T-helper 17 cell (primary cell): ENCODE measurements at places on chromosomes 2 and 18.

DNA sequence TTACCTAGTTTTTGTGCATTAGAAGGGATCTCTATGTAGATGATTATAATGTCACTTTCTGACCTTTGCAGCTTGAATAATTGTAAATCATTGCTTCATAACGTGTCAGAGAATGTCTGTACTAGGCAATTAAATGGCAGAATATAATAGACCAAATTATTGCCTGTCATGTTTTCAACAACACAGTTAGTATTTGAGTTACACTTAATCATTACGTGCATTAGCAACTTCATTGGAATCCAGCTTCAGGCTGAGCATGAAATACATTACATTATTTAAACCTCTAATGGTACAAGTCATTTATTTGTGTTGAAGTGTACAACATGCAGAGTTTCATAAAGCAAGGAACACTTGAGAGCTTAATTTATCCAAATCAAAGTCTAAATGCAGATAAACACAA is 48.0 kb downstream of the ZNF407 start:
- no peak for DNase-seq

DNA sequence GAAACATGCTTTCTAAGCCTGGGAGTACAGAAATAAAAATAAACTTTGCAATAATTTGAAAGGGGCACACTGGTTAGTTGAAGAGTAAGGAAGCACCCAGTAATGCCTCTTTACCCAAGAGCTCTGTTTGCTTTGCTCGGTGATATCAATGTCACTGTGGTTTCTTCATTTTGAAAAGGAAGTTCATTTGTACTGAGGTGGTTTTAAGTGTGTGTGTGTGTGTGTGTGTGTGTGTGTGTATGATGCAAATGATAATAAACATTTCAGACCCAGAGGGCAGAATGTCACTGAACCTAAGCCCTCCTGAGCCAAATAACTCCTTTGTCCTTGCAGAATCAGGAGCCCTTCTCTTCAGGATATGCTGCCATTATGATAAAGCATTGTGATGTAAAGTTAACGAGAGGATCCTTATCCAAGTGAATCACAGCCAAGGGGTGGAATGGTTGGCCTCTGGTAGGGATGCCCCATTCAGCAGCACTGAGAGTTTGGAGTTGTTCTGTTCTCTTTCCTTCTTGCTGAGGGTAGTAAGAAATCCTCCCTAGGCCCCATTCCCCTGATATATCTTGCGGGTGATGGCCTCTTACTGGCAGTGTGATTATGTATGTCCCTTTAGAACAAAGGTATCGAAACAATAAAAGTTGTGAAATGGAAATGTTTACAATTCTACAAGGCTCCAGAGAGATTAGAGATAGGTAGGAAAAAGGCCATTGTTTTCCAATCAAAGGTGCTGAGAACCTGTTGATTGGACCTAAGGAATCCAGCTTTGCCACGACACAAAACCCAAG is 7.6 kb downstream of the ITGA6 start:
- DNase-seq, result no peak

- DNase-seq, result no peak
Measured at GRCh38 chr2:170014769-170015168, 163.2 kb upstream of the MYO3B start.

DNA sequence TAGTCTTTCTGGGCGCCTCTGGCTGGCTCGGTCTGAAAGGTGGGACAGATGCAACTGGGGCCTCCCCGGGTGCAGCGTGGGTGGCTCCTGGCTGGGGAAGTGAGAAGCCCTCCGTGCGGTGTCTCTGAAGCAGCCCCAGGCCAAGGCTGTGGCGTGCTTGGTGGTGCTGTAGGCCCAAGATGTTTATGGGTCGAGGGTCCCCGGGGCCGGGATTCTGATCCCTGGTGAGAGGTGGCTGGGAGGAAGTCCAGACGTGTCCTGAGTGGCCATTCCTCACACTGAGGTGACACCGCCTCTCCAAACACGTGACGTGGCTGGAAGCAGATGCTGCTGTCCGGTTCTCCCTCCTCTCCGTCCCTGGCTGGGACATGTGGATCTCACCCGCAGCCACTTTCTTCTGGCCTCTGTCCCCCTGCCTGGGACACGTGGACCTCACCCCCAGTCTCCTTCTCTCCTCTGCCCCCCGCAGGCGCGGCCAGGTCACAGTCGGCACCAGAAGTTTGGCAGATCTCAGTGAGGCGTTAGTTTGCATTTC is 12.6 kb downstream of the RTP5 start:
- DNase-seq, result no peak

DNA sequence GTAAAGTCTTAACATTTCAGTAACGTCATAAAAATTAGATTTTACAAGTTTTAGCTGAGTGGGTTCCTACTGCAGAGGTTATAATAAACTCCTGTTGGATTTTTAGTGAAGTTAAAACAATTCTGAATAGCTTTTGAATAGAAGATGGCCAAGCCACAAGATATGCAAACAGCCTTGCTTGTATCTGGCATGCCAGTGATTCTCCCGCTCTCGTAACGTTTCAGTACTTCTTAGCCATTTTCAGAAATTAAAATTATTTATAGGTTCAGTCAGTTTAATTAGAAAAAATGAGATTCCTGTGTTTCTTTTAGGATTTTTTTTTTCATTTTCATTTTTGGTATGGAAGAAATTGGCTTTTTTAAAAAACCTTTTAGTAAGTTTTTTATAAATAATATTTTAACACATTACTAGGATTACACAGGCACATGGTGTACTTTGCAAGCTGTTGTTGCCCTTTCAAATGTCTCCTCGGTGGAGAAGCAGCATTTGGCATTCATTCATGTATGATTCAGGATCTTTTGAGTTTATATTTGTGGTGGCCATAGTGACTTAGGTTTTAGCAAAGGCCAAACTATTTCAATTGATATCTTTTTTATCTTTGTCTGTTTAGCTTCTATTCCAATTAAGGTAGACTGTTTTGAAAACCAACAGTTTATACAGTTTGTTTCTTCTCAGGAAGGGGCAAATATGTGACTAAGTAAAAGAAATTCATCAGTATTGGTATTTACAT is 30.6 kb upstream of the RND3 start:
- DNase-seq, result no peak

DNA sequence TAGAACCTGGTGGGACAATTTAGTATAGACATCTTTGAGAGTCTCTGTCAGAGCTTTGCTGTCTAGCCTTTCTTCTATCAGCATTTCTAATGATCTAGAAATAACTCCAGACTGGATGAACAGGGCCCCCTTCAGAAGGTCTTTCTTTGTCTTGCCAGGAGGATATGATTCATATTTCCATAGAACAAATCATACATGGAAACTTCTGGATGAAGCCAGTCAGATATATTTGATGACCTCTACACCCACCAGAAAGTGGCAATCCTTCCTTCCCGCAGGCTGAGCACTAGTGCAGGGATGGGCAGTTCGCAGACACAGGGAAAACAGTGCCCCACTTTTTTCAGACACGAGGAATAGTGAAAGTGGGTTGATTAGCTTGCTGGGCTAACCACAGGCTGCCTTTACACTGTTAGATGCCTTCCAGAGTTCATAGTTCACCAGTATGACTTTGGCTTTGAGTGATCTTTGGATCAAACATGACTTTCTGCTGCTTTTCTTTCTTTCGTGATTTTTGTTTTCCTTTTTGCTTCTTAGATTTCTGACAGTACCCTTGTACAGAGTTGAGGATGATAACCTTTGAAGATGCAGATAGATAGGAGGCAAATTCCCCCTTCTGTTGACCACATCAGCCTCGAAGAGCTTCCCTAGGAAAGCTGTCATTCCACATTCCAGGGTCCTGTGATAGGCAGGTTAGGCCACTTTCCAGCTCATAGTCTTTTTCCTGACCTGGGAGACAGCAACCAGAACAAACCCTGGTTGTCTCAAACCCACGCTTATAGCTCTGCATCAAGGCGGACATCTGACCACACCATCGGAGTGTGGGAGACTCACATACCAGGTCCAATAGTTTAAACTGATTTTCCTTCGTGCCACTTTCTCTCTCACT is 237.0 kb downstream of the ZNF407 start:
- no peak for DNase-seq

GRCh38 chr2:239944694-239945551 is 80.2 kb downstream of the NDUFA10 start:
- DNase-seq, result no peak

DNA sequence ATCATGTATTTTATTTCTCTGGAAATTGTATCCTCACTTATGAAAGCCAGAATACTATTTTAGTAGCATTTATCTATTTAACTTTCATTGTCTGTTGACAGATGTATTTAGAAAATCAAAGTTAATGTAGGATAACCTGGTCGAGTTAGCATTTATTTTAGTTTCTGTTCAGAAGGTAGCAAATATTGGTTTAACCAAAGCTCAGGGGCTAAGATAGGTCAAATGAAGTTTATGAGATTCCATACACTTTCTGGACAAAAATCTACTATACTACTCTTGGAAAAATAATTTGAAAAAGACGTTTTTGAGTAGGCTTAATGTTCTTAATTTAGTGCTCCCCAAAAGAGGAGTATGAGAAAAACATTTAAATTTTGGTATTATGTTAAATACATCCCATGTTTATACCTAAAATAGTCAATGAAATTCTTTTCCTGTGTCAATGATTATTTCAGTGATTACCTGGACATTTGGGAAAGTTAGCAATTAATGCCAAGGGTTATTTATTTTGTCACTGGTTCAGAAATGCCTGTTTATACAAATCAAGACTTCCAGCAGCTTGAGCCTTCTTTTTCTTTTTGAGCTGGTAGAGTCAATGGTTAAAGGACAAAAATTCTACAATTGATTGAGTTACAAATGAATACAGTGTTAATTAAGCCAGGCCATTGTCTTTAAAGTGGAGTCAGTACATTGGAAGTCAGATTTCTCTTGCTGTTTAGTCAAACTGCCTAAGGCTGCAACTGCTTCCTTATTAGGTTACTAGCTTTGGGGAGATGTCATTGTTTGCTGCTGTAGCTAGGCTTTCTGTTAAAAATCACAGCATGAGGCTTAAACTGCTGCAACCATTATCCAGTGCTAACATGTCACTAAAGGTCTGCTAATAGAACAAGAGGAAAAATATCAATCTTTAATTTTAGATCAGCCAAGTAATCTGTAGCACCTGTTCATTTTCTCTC is 182.3 kb downstream of the CAMKMT start:
- DNase-seq, result no peak

- DNase-seq, result no peak
Measured at GRCh38 chr2:13597176-13597575, 880.4 kb downstream of the TRIB2 start.

GRCh38 chr2:71822463-71822862 is 325.2 kb downstream of the CYP26B1 start:
- DNase-seq, result no peak

- no peak for DNase-seq
Measured at GRCh38 chr2:44398243-44398897, 36.6 kb downstream of the CAMKMT start.

GRCh38 chr2:132415915-132416722 is 486 bp upstream of the GPR39 start:
- no peak for DNase-seq

DNA sequence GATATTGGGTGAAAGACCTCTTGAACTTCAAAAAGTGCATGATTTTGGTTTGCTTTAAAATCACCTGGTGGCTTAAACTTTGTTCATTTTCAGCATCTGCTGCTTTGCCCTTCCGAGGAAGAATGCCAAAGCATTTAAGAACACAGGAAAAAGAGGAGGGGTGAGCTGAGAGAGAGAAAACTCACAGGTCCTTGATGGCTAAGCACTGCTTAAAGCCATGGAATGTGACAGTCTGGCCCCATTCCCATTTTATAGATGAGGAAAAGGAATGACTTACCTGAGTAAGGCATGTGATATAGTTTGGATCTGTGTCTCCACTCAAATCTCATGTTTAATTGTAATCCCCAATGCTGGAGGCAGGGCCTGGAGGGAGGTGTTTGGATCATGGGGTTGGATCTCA is 58.1 kb downstream of the KCNS3 start:
- DNase-seq, result no peak

GRCh38 chr2:212359425-212360067 is 179.1 kb downstream of the ERBB4 start:
- no peak for DNase-seq

DNA sequence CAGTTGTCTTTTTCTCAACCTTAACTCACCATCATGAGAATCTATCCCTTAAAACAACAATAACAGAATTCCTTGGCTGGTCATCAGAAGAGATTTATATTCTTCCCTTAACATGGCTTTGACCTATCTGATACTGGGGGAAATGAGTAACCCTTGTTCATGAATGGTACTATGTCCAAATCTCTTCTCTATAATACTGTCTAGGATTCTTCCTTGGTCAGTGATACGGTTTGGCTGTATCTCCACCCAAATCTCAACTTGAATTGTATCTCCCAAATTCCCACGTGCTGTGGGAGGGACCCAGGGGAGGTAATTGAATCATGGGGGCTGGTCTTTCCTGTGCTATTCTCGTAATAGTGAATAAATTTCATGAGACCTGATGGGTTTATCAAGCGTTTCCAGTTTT is 282.0 kb upstream of the SIX2 start:
- DNase-seq, result no peak

- peak; percentile 64 for DNase-seq
Measured at GRCh38 chr2:113173542-113174375, at the start of gene PSD4. Gene PSD4 (plus strand): TSS chr2:113173971. CDS start chr2:113182457, 8,486 bp downstream.

DNA sequence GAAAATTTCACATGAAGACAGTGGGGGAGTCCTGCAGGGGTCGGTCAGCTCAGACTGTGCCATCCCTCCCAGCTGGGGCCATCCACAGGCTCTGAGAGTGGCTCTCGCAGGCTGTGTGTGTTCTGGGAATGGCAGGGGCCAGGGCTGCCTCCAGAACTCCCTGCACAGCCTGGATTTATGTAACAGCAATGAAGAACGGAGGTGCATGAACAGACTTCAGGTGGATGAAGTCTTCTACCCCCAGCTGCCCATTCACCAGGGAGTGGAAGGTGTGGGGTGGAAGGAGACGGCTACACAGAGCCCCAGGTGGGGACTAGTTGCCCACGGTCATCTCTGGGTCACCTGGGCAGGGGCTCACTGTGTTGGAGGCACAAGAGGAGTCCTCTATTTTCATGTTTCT is 56.1 kb upstream of the HDAC4 start:
- no peak for DNase-seq

DNA sequence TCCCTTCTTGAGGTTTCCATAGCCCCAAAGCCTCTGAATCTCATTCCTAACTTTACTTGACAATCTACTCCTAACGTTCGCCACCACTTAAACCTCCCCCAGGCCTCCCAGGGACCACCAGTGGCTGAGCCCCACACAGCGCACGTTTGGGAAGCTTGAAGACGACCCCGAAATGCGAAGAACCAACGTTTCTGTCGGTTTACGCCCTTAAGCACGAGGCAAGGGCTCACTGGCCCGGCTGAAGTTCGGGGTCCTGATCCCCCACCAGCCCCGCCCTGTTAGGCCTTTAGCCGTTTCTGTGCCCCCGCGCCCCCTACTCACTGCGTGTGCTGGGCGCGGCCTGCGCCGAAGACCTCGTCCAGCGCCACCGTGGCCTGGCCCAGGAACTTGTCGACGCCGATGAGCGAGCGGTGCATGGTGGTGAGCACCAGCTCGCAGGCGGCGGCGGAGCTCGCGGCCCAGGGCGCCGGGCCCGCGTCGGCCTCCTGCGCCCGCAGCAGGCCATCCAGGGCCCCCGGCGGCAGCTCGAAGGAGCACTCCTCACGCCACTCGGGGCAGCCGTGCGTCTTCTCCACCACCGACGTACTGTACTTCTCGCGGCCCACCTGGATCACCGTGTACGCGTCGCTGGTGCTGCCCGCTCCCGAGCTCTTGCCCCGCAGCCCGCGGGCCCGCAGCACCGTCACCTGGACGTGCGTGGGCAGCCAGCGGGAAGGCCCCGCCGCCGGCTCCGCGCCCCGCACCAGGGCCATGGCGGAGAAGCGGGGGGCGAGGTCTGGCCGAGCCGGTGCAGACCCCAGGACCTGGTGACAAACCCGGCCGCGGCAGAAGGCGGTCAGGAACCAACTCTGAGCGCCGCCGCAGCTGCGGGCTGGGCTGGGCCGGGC is 479 bp downstream of the RAB11FIP5 start:
- DNase-seq, result peak; percentile 24

- no peak for DNase-seq
Measured at GRCh38 chr2:221289389-221289788, 282.7 kb downstream of the EPHA4 start.
